Motor neuron (in vitro differentiated cells): ENCODE measurements at places on chromosomes 2 and 18.

GRCh38 chr2:226410247-226410835, 389.3 kb downstream of the IRS1 start:
- ATAC-seq = no peak

GRCh38 chr2:38446418-38446817, 69.3 kb upstream of the ATL2 start:
- peak; percentile 25 for ATAC-seq

- peak; percentile 38 for ATAC-seq
Measured at GRCh38 chr2:166167449-166167848, 39.6 kb upstream of the SCN1A start.

DNA sequence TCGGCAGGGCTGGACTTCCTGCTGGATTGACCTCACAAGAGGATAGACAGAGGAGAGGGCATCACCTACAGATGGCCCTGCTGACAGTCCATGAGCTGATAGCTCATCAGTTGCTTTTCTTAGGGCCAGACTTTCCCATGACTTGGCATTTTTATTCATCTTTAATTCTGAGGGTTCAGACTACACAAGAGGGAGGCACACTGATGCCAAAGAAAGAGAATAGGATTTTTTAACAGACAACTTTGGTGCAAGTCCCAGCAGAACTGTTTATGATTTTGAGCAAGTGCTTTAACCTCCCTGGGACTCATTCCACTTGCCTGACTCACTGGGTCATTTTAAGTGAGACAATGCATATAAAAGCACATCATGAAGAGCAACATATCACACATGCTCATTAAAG, 299.2 kb downstream of the INSIG2 start:
- ATAC-seq = no peak

GRCh38 chr2:173751245-173751975, 213.8 kb downstream of the SP3 start:
- ATAC-seq = no peak

DNA sequence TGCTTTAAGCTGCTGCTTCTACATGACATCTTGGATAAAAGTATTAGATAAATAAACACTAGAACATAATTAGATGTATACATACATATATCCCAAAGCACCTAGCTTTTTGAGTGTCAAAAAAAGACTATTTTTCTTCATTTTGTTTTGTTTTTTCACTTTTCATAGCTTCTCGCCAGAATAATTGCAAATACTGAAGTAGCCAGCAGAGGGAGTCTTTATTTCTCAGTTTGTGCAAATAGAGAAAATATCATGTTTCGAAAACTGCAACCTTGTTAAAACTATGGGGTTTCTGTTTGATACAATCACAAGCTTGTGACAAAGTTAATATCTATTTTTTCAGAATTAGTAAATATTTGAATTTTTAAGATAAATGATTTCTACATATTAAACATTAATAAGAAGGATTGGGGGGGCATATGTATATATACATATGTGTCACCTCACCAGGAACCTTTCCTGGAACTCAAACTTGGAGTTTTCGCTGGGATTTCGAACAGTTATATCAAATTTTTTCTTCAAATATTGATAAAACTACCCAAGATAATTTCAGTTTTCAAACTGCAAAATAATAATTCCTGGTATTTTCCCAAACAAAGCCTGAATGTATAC, 61.0 kb downstream of the GRB14 start:
- no peak for ATAC-seq

GRCh38 chr18:60191926-60192325, 180.6 kb downstream of the MC4R start:
- ATAC-seq = no peak

DNA sequence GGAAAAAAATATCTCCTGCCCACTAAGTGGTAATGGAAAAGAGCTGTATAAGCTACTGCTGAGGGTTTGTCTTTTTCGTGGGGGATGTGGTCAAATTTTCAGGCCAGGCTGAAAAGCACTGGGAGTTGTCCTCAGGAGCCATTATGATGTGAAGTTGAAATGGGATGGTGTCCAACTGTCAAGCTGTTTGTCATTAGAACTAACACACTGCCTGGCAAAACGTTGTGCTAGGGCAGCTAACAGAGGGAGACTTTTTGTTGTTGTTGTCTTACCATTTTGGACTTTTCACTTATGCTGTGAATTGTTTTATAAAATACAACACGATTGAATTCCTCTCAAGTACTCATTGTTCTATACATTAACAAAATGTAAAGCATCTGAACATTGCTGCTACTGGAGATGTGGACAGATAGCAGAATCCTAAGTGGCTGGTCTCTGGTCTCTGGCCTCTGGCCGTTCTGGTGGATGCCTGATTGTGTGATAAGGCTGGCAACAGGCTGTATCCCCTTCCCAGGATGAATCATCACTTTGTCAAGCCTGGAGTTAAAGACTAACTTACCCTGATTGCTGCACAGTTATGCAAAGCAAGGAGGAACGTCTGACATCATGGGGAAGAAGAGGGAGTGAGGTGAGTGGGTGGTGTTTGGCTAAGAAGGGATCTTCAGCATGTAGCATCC, 2.3 kb downstream of the MYO1B start:
- peak; percentile 45 for ATAC-seq
